ENCODE measurements at places on chromosomes 7 and 10.
A peak's percentile ranks its signal among the peaks of the same experiment; 100 is the strongest.

GRCh38 chr7:12625836-12626235 is 55.3 kb downstream of the SCIN start:
- DNase-seq: no peak

DNA sequence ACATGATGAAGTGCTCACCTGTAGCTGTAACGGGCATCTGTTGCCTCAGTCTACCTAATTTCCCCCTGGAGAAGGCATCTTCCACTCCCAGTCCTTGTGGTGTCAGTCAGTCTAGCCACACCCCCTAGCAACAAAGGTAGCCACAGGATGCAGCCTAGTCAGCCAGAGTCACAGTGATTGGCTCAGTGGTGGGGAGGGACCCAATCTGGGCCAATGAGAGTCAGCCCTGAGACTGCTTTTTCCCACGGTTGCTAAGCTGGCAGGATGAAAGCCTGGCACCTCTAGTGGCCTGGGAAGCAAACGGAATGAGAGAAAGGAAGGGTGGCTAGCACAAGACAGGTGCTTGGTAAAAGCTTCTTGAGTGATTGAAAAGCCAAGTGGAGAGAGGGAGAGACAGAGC is 118.6 kb downstream of the SH3PXD2A start:
- DNase-seq: peak; percentile 28

GRCh38 chr7:137751361-137752009 is 95.3 kb downstream of the DGKI start:
- DNase-seq: no peak

DNA sequence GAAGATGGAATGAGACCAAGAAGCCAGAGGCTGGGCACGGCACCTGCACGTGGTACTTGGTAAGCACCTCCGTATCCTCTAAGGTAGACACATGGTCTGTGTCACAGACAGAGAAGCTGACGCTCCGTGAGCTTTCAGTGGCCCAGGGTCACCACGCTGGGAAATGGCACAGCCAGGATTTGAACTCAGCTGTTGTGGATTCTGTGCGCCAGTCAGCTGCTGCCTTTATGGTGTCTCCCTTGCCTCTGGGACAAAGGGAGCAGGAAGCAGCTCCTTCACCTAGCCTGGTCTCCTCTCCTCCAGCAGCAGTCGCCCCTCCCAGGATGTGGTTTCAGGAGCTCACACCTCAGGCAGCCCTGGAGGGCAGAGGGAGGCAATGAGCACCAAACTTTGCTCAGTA is 110.8 kb downstream of the ARHGAP22 start:
- peak; percentile 54 for DNase-seq

GRCh38 chr7:158664406-158664805 is 40.2 kb downstream of the NCAPG2 start:
- DNase-seq: no peak

DNA sequence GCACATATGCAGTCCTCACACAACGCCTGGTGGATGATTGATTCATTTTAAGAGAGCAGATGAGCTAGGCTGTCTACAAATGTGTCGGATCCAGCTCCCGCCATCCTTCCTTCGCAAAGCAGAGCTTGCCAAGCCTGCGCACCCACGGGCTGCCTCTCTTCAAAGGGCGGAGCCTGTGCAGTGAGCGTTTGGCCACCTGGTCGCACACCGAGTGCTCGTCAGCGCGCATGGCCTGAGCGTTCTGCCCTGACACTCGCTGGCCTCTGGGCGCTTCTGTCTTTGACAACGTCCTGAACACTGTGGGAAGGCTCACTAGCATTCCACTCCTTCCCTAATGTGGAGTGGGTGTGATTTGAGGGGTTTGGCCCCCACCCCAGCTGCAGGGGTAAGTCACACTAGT is 47.1 kb upstream of the TMEM72 start:
- DNase-seq: no peak

DNA sequence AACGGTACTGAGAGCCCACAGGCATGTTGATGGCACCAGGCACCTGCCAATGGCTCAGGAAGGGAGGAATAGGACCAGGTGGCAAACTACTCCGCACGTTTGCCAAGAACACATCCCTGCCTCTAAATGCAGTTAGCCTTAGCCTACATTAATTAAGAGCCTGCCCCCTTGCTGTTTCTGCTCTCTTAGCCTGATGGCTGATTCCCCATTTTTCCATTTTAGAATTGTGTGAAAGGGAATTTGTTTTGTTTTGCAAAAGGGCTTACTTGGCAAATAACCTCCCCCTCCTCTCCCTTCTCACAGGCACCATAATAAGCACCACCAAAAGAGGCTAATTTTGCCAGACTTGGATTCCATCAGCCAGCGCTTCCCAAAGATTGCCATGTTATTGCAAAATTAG is 1203.2 kb downstream of the SORCS3 start:
- DNase-seq: no peak

Measured in activated naive CD4-positive, alpha-beta T cell treated with anti-CD3 and anti-CD28 coated beads, Interleukin-2, amount 10 ng/mL, durations not matched to agents 7 days and 5 days (primary cell).